H4 (cell line): ENCODE measurements at places on chromosomes 13 and 19. TPM values are rescaled to one million over a fixed set of nuclear protein-coding genes. Genes with fewer than 3 reads are reported as not detected.

DNA sequence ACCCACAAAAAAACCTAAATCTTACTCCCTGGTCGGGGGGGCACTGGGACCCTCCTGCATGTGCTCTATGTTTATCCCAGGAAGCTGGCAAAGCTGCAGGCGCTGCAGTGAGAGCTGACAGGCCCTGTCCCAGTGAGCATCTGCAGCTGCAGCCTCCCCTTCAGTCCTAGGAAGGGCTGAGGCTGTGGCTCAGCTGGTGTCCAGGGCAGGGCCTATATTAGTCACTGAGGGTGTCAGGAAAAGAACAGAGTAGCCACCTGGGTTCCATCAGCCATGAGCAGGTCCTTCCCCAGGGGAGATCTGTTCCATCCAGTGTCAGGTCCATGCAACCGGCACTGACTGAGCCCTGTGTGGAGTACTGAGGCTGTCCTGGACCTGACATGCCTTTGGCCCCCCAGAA is 120.5 kb downstream of the TNFRSF19 start:
- no peak for DNase-seq

DNA sequence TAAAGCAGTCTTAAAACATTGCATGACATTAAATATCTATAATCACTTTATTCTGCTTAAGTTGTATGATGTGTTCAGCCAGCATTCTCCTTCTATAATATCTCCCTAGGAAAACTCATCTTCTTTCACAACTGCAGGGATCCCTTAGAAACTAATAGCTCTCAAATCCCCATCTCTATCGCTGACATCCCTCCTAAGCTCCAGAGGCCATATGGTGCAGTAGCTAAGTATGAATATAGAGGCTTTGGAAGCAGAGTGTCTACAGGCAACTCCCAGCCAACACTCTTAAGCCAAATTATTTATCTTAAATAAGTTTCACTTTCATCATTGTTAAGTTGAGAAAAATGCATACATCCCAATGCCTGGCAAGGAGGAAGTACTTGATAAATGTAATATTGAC is 349.5 kb upstream of the MIR17HG start:
- no peak for DNase-seq

- peak; percentile 89 for DNase-seq
These were observed 10.1 kb upstream of the SHISA2 start for GRCh38 chr13:26061947-26062346.

Gene IL4I1
- 0.15 TPM in 1 of 2 replicates, not detected in the other for total RNA-seq

GRCh38 chr19:7926727-7927604 is 1.0 kb upstream of the CTXN1 start:
- DNase-seq = no peak

Gene GPC6
- 9.9 and 10.8 TPM in 2 replicates for total RNA-seq

Gene FUT1
- 0.25 TPM in 1 of 2 replicates, not detected in the other for total RNA-seq

DNA sequence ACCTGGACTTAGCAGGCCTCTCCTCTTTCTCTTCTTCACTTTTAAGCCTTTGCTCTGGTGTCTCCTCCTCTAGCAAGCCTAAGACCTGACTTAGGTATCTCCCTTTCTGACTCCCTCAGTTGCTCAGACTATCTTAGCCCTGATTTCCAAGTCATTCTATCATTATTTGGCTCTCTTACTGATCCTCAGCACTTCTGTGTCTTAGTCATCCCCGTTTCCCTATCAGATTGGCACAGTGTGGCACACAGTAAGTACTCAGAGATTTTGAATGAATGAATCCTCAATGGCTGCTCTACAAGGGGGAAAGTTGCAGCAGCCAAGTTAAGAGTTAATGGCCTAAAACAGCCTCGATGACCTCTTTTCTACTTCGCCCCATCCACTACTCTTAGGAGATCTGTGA is 8.2 kb downstream of the KCTD12 start:
- no peak for DNase-seq

Gene ZNF610
- total RNA-seq = 1.1 and 2.2 TPM in 2 replicates

DNA sequence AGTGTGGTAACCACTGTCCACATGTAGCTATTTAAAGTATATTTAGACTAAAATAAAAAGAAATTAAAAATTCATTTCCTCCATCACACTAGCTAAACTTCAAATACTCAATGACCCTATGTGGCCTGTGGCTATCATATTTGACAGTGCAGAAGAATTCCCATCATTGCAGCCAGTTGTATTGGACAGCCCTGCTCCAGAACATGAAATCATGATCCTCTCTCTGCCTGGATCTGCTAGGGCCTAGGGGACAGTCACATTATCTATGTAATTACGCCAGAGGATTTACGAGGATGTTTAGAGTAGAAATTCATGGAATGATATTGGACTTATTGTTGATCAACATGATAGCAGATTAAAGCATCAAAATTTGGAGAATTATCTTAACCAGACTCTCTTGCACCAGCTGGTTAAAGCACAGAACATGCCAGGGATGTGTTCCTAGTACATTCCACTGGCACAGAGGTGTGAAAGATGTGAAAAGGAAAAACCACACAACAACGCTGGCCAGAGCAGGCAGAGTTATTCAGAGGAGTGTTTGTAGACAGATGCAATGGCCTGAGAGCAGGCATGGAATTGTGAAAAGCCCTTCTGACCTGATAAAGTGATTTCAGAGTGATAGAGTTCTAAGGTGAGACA is 108.9 kb upstream of the STARD13 start:
- no peak for DNase-seq

GRCh38 chr13:18948012-18948663 is 233.5 kb downstream of the TUBA3C start:
- DNase-seq = no peak

GRCh38 chr19:48959341-48960239 is 4.9 kb downstream of the BAX start:
- no peak for DNase-seq

- DNase-seq = no peak
These were observed 151.3 kb downstream of the CYSLTR2 start for GRCh38 chr13:48804821-48805601.

GRCh38 chr19:19078801-19079200 is 15.0 kb downstream of the SLC25A42 start:
- DNase-seq = no peak

DNA sequence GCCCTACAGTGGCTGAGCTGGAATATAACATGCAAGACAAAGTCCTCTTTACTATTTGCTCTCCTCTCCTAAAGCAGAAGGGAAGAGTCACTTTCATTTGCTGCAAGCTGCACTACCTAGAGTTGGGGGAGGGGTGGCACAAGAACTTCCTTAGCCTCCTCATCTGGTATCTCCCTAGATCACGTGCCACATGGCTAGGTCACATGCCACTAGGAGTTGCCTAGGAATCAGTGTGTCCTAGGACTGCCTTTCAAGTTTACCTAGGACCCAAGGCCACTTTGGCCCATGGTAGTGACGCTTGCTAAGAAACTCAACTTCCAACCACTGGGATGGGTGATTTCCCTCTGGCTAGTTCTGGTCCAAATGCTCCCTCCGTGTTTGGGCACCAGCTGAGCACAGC is 625.2 kb downstream of the DIAPH3 start:
- no peak for DNase-seq

Gene ADM5
- 0.08 and 1.4 TPM in 2 replicates for total RNA-seq

DNA sequence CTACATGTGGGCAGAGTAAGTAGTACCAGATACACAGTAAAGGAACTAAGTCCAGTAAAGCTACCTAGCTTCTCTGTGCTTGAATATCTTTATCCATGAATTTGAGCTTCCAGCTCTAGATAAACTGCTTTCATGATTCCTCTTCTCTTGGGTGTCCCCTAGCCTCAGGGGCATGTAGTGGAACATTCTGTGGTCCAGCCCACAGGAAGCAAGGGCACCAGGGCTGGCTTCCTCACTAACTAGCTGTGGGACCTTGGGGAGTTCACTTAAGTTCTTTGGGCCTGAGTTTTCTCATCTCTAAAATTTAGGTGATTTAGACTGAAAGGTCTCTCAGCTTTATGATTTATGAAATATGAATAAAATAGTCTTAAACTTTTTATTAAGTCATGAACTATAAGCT is 185.7 kb downstream of the KATNAL1 start:
- no peak for DNase-seq

Gene DIRAS1
- total RNA-seq = 1.1 and 1.3 TPM in 2 replicates

DNA sequence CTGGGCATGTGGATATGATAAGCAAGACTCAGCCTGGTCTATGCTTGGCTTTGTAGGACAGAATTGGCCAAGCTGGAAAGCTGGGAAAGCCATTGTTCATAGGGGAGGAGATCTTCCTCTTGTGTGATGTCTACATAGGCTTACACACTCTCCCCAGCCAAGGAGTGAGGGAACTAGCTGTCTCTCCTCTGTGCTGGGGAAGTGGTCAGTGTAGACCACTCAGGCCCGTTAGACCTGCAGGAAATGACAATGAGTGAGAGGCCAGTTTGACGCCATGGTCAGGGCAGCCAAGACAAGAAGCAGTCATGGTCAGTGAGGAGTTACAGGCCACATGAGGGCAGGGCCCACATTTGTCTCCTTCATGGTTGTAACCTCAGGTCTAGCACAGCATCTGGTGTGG is 159.1 kb upstream of the KL start:
- no peak for DNase-seq

GRCh38 chr19:49816590-49816989 is 1.5 kb upstream of the MED25 start:
- DNase-seq = no peak

DNA sequence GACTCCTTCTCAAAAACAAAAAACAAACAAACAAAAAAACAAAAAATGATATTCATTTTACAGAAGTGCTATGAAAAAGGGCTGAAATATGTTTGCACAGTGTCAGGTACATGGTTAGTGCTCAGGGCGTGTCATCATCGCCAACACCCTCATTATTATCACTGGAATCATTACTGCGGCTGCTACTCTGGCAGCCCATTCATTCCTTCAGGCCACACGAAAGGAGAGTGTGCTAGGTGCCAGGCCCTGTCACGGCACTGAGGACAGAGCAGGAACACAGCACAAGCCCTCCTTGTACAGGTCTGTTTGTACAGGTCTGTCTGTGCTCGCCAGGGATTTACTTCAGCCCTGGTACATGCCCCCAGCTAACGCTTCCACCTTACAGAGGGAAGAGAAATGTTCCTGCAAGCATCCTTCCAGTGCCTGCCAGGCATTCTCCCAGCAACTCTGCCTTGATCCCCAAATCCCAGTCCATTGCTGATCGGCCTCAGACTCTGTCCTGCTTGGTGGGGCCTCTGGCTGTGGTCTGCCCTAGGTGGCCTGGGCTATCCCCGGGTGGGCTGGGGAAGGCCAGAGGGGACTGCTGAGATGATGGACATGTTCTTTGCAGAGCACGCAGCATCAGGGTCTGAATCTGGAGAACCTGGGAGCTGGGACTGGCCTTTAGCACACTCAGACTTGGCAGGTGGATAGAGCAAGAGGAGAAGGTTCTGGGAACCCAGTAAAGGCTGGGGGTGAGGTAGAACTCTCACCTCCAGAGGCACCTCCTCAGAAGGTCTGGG is 210.7 kb downstream of the URI1 start:
- DNase-seq = no peak

Gene PRR20B
- not detected in 2 replicates for total RNA-seq

GRCh38 chr19:41546386-41546789 is 29.6 kb upstream of the CEACAM21 start:
- DNase-seq = no peak

GRCh38 chr13:99002172-99002710 is 24.4 kb upstream of the DOCK9 start:
- no peak for DNase-seq

Gene STOML3
- not detected in 2 replicates for total RNA-seq

DNA sequence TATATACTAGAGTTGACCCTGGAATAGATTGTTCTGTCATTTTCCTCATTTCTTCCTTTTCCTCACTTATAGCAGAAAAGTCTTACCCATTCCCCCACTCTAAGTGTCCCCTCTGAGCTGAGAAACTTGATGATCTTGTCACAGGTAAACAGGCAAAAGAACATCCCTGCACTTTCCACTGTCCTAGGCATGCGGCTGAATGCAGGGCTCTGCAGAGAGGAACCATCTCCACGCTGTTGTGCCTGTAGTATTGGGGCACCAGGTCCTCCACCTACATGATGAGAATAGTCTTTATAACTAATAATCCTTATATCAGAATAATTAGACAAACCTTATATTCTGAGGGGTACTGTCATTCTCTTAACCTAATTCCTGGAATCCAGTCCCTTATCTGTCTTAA is 211.3 kb downstream of the RBM26 start:
- no peak for DNase-seq

GRCh38 chr13:78636495-78636894 is 22.5 kb downstream of the OBI1 start:
- no peak for DNase-seq

Gene SHISA7
- not detected in 2 replicates for total RNA-seq

DNA sequence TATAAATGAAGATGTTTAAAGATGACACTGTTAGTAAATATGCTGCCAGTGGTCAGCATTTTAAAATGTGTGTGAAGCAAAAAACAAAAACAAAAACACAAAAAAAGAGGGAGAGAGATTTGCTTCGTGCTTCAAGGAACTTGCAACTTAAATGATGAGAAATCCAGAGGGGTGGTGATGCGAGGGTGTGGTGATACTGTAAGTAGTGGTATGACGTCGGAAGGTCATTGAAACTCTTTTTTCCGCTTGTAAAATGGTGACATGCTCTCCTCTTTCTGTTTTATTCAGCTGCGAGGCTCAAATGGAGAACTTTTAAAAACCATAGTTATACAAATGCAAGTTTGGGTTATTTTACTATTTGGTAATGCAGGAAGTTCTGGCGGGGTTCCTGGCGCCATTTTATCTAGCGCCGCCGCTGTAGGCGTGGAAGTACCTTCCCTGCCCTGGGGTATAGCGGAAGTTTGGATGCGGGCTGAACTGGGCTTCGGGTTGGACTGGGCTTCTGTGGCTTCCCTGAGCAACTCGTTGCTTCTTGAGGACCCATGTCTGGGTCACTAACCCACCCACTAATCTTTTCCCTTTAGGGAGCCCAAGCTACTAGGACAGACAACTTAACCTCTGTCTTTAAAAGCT is 34.8 kb downstream of the DGKH start:
- DNase-seq = no peak

GRCh38 chr19:39752390-39752789 is 14.6 kb upstream of the CLC start:
- DNase-seq = no peak

- DNase-seq = no peak
These were observed 36.1 kb downstream of the TBC1D4 start for GRCh38 chr13:75445717-75446499.

GRCh38 chr13:106570299-106570852 is 2.4 kb upstream of the ARGLU1 start:
- DNase-seq = no peak
